Left ventricle myocardium inferior (tissue), 1 donor: ENCODE measurements at places on chromosomes 5 and 9. TPM values are rescaled to one million over a fixed set of nuclear protein-coding genes. Genes with fewer than 3 reads are reported as not detected.

HCN1 gene
- total RNA-seq = 0.14 TPM

DNA sequence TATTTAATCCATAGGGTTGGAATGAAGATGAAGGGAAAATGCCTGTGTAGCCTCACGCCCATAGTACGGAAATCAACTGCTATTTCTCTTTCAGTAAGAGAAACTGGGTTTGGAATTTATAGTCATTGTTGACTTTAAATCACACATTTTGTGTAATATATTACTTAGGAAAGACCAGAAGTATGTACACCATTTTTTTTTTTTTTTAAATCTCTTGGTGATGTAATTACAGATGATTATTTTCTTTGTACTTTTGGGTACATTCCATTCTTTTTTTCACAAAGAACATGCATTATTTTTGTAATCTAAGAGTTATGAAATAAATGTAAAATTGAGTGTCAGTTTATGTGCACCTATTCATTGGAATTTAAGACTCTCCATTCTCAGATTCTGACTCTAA, 45.7 kb downstream of the POC5 start:
- DNase-seq = no peak

- DNase-seq = no peak
These were observed 13.5 kb downstream of the ISL1 start for GRCh38 chr5:51396797-51397196.

TMEM252 gene
- total RNA-seq = not detected

DNA sequence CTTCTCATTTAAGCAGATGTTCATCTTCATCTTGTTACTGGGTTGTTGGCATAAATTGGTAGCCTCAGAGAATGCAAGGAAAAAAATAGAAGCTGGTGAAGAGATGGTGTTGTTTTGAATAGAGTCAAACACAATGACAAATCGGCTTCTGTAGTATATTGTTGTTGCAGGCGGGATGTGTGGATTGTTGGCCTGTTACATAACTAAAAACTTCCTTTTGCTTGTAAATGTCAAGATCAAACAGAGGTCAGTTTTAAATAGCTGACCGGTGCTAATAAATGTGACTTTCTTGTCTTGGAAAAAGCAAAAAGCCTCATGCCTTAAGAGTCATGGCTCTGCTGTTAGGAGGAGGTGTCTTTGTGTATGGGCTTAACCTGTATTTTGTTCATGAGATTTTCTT, 59.2 kb downstream of the CCDC192 start:
- DNase-seq = no peak

DNA sequence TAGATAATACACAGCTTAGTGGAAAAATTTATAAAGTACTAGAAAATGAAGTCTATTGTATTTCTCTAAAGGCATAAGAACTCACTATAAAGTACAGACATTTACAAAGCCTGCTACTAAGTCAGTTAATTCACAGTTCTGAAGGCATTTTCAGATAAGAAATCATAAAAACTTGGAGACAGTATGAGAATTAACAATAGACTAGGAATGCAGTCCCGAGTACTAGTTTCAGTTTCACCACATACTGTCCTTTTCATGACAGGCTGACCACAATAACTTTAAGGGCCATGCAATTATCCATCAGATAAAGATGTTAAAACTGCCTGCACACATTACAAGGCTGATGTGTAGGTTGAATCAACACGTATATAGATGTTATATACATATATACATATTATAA, 362.6 kb upstream of the SMC2 start:
- no peak for DNase-seq

IFNA2 gene
- total RNA-seq = not detected

- DNase-seq = no peak
These were observed 102.2 kb downstream of the YTHDC2 start for GRCh38 chr5:113615708-113616107.

- DNase-seq = no peak
These were observed 49.6 kb upstream of the ITGA1 start for GRCh38 chr5:52738095-52738506.

ORM2 gene
- not detected for total RNA-seq

- peak; percentile 62 for DNase-seq
These were observed 716 bp downstream of the PROB1 start for GRCh38 chr5:139394123-139394653.

DNA sequence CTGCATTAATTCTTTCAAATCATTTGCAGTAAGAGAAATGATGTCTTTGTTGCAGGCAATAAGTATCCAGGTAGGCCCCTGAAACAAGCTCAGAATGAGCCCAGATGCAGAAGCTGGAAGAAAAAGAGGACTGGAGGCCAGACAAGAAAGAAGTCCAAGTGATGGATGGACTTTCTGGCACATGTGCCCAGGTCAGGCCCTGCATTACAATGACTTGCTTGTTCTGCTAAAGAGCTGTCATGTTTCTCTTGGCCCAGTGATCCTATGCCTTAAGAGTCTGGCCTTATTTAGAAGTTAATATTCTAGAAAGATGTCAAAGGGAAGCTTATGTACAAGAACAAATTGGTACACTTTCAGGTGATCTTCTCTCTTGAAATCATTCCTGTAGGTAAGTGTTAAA, 64.8 kb downstream of the DPYSL3 start:
- DNase-seq = no peak

- no peak for DNase-seq
These were observed 15.5 kb downstream of the SLC22A4 start for GRCh38 chr5:132309679-132310078.

OSMR gene
- 11.7 TPM for total RNA-seq

- no peak for DNase-seq
These were observed 2232.8 kb upstream of the WWC1 start for GRCh38 chr5:166058660-166059059.

DNA sequence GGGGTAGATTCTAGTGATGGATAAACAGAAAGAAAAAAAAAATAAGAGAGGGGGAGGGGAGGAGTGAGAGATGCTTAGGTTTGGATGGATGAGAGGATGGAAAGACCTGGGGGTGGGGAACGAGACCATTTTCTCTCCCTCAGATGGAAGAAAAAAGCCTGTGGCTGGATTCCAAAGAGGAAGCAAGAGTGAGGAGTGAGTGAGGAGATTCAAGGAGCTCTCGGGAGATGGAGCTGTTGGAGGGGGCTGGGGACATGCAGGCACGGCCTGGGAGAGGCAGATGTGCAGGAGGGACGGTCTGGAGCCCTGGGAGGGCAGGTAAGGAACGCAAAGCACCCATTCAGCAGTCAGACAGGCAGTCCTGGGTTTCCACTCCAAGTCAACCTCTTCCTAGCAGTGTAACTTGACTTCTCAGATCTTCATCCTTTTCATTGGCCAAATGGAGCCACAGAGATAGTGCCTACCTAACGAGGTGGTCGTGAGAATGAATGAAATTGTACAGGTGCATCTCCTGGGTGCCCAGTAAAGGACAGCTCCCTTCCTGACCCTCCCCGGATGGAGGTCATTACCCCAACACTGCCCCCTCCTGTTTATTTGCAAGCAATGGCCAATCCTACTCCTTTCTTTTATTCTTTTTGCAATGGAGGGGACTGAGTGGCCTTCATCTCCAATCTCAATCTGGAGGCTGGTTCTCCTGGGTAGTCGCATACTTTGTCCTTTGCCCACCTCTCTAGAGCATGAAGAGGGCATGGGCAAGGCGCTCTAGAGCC, 52.2 kb downstream of the PCDH1 start:
- DNase-seq = no peak

CD14 gene
- total RNA-seq = 26.2 TPM

GRCh38 chr5:52587131-52587530, 200.6 kb upstream of the ITGA1 start:
- DNase-seq = no peak

CENPH gene
- 3.1 TPM for total RNA-seq

- DNase-seq = peak; percentile 71
These were observed 141.7 kb downstream of the GADD45G start for GRCh38 chr9:89746385-89747116.

PCSK5 gene
- 5.6 TPM for total RNA-seq

GRCh38 chr5:74499256-74500050, 141.1 kb downstream of the ENC1 start:
- no peak for DNase-seq

C5orf58 gene
- total RNA-seq = 1.0 TPM

GRCh38 chr5:68217047-68217355, 1.4 kb downstream of the PIK3R1 start:
- no peak for DNase-seq

OSTF1 gene
- 18.9 TPM for total RNA-seq

DNA sequence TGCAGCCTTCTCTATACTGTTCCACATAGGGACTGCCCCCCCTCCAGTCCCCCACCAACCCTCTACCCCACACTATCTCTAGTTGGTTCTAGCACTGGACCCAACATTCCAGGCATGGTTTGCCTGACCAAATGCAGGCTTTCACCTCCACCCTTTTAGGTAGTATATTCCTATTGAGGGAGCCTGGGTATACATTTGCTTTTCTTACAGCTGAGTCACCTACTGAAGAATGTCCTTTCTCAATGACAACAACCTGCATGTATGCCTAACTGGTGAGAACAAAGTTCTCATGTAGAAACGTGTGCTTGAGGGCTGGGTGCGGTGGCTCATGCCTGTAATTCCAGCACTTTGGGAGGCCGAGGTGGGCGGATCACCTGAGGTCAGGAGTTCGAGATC, 8.2 kb downstream of the TNIP1 start:
- no peak for DNase-seq

DNA sequence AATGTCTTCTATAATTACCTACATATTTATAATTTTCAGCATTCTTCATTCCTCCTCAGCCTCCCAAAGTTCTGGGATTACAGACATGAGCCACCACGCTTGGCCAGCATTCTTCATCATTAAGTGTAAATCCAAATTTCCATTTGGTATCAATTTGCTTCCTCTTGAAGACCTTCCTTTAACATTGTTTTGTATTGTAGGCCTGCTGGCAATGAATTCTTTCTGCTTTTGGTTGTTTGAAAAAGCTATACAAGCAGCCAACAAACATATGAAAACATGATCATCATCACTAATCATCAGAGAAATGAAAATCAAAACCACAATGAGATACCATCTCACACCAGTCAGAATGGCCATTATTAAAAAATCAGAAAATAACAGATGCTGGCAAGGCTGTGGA, 56.4 kb downstream of the GCNT4 start:
- DNase-seq = no peak
